Hypothalamus (tissue), 51 donors: ENCODE measurements at places on chromosomes 1 and 21.

DNA sequence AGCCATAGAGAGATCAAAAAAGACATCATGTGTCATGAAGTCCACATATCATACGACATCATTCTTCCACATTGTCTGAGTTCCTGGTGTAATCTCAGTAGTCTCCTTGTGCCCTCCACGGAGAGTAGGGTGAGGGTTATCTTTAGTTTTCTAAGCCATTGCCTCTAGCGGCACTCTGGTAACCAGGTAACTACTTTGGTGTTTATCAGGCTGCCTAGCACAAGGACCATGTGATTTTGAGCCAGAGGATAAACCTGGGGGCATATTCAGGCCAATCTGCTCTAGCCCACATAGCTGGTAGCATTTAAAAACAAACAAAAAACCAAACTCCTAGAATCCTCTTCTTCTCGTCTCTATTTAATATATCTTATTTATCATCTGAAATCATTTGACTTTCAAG, 147.4 kb downstream of the GDAP2 start:
- DNase-seq = no peak

- DNase-seq = peak; percentile 4
These were observed 6.6 kb downstream of the KRTAP10-8 start for GRCh38 chr21:44618504-44618903.

- peak; percentile 56 for DNase-seq
These were observed at the start of gene AGO4 for GRCh38 chr1:35807614-35808449. AGO4 (plus strand) TSS chr1:35808016; CDS start chr1:35808417, 401 bp downstream.

- no peak for DNase-seq
These were observed 1678.9 kb downstream of the KCNT2 start for GRCh38 chr1:194929357-194929756.

GRCh38 chr1:35863881-35864625, 19.0 kb upstream of the AGO1 start:
- no peak for DNase-seq

- DNase-seq = no peak
These were observed 21.3 kb upstream of the PKP1 start for GRCh38 chr1:201261771-201262547.

DNA sequence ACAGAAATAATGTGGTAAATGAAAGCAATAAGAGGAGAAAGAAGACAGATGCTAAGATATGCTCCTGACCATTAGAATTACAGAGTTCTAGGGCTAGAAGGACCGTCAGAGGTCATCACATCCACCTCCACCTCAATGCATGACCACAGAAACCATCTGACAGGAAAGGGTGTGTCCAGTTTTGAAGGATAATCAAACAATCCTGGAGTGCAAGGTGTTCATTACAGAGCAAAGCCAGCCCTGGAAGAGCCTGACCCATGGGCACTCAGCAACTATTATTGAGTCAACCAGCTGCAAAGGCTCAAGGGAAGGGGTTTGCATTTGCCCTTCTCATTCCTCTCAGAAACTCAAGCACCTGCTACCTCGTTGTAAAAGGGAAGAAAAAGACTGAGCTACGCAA, 46.4 kb downstream of the TOR1AIP2 start:
- DNase-seq = no peak

- DNase-seq = no peak
These were observed 105.2 kb downstream of the NFIA start for GRCh38 chr1:61187352-61188086.

- DNase-seq = no peak
These were observed 39.0 kb downstream of the LPAR3 start for GRCh38 chr1:84853741-84854721.

DNA sequence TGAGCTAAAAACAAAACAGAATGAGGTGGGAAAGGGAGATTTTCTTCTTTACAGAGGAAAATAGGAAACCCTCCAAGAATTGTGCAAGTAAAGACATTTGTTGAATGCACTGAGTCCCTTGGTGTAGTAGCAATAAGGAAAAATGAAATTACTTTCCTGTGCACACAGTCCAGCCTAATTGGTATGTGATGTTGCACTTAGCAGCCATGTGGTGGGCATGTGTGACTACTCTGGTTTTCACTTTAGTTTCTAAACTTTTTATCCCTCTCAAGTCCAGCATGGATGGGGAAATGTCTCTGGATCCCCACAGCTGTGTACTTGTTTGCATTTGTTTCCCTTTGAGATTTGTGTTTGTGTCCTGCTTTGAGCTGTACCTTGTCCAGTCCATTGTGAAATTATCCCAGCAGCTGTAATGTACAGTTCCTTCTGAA, 7.1 kb upstream of the AGO3 start:
- no peak for DNase-seq

- no peak for DNase-seq
These were observed 249.3 kb downstream of the ZNF648 start for GRCh38 chr1:181812208-181812607.

DNA sequence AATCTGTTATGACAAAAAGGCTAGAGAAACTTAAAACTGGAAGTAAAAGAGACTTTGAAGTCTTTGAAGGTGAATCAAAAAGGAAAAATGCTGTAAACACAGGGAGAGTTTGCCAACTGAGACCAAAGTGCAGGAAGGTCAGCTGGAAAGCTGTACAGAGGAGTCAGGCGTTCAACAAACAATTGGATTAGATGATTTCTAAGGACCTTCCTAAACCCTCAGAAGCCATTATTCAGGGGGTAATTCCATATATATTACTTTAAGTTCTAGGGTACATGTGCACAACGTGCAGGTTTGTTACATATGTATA, 156.8 kb downstream of the ZBTB18 start:
- no peak for DNase-seq

GRCh38 chr21:35508139-35508888, 459.2 kb upstream of the RUNX1 start:
- no peak for DNase-seq

- DNase-seq = no peak
These were observed 76.8 kb downstream of the CD34 start for GRCh38 chr1:207833956-207834660.

GRCh38 chr1:93463960-93464359, 16.0 kb downstream of the FNBP1L start:
- no peak for DNase-seq

DNA sequence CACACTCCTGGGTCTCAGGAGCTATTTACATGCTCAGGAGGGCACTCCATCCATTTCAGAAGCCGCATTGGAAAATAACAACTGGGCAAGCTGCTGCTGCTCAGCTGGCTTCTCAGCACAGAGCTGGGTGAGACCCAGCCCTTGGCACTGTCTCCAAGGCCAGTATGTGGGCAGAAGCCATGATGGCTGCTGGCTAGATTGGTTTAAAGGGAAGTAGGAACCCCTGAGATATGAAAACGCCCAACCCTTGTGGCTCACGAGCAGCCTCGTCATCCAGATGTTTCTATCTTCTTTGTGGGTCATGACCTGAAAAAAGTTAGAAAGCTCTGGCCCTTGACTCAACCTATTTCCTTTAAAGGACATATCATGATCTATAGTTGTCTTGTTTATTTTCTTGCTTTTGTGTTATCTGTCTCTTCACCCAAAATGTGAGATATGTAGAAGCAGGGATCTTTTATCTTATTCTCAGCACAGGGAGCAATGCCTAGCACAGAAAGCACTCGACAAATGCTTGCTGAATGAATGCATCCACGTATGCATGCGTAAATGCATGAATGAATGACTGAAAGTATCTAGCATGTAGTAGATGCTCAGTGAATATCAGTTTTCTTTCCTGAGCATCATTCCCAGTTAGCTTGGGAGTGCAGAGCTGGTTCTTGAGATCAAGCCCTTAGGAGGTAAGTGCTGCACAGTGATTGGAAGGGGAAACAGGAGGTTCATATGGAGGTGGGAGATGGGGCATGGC, 11.6 kb downstream of the MYBPH start:
- no peak for DNase-seq

GRCh38 chr1:66134004-66134403, 341.3 kb downstream of the PDE4B start:
- DNase-seq = no peak

- no peak for DNase-seq
These were observed 98.6 kb downstream of the ENAH start for GRCh38 chr1:225554216-225554812.

DNA sequence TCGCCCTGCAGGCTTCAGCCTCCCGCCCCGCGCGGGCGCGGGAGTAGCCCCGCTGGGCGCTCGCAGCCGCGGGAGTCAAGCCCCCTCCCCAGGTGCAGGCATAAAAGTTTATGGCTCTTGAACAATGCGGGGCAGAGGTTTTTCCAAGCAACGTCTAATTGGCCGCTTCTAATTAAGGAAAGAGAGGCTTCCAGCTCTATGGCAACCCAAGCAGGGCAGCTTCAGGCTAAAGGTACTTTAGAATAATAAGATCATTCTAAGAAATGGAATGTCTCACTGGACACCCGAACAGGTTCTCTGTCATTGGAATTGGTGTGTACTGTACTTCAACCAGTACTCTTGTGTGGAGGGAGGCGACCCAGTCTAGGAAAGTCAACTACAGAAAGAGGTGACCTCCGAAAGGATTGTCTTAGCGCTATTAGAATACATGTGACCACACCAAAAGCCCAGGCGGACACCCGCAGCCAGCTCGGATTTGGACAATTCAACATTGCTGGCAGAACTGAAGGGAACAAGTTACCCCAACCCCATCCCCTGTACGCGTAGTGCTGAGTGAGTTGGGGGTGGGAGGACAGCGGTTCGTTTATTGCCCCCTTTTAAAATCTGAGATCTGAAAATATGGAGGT, 12.5 kb downstream of the NR5A2 start:
- no peak for DNase-seq

- no peak for DNase-seq
These were observed 47.1 kb upstream of the ARHGAP29 start for GRCh38 chr1:94284476-94284875.

DNA sequence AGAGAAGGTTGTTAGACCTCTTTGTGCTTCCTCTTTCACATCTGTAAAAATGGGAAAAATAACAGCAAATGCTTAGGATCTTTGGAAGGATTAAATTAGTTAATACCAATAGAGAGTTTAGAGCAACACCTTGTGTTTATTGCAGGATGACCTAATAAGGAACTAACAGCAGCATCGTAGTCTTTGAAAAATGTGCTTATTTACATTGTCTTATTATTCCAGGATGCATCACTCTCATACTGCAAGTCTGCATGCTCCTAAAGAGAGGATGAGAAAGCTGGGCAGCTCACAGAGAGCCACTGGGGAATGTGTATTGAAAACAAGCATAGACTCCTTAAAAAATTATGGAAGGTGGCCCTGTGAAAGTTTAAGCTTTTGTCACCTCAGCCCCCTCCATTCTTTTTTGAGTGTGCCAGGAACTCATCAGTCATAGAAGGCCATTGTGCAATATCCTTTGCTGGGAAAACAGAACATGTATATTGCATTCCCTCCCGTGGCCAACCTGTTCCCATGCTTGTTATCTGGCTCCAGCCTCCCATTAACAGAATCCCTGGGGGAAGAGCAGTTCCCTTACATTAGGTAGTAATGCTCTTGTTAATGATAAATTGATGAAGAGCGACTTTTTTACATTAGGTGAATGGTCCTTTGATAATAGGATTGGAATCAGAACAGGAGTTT, 180.7 kb downstream of the ZNF326 start:
- DNase-seq = no peak

DNA sequence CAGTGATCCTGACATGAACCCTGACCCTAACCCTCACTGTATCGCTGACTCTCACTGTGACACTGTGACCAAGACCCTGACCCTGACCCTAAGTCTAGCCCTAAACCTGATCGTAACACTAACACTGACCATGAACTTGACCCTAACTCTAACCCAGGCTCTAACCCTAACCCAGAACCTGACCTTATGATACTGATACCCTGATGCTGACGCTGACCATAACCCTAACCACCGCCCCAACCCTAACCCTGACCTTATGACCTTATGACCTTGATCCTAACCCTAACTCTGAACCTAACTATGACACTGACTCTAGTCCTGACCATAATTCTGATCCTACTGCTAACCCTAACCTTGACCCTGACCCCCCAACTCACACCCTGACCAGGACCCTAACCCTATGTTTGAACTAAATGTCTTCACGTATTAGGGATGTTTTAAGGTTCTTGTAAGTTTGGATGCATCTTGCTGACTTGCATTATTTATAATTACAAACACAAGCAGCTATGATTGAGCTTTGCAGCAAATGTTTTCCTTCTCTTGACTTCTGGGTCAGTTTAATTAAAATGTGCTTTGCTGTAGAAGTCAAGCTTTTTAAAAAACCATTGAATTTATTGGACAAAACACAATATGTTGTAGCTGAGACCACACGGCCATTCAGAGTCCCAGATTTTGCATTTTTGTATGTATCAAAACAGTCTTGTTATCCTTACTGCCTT, 23.9 kb upstream of the PRSS38 start:
- no peak for DNase-seq

- DNase-seq = no peak
These were observed 150.4 kb upstream of the NEGR1 start for GRCh38 chr1:72432645-72433267.

- DNase-seq = no peak
These were observed 22.5 kb downstream of the MYOG start for GRCh38 chr1:203063287-203063686.

DNA sequence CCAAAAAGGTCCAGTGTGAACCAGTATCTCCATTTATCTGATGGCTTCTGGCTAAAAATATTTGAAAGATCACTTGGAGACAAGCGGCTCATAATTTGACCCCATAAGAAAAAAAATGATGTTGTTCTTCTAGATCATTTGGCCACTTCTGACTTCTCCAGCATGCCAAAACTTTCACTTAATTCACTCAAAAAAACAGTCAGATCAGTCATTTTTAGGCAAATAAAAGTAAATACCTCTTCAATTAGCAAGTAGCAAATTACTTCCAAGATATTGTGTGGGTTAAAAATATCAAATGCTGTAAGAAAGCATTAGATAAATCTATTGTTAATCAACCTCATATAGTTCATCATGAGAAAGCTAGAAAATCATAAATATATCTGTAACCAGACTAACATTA, 106.0 kb downstream of the ZC3H11B start:
- DNase-seq = no peak

DNA sequence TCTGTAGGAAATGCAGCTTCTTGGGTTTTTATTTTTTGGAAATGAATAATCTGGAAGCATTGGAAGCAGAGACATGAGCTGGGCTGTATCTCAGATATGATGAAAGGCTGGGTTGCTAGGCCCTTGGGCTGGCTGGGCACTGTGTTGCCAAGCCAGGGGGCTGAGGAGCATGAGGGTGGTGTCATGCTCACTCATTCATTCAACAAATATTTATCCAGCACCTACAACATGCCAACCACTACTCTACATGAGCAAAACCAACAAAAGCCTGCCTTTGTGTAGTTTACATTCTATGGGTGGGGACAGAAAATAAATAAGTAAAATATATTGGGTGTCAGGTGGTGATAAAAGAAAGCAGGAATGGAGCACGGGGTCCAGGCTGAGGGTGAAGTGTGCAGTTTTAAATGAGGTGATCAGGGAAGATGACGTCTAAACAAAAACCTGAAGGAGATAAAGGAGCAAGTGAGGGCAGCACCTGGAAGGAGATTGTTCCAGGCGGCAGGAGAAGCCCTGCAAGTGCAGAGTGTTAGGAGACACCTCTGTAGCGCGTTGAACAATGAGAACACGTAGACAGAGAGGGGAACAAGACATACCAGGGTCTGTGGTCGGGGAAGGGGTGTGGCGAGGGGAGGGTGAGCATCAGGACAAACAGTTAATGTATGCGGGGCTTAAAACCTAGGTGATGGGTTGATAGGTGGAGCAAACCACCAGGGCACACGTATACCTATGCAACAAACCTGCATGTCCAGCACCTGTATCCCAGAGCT, 10.9 kb downstream of the TAGLN2 start:
- no peak for DNase-seq
